MM.1S (cell line): ENCODE measurements at places on chromosomes 13 and 19.

DNA sequence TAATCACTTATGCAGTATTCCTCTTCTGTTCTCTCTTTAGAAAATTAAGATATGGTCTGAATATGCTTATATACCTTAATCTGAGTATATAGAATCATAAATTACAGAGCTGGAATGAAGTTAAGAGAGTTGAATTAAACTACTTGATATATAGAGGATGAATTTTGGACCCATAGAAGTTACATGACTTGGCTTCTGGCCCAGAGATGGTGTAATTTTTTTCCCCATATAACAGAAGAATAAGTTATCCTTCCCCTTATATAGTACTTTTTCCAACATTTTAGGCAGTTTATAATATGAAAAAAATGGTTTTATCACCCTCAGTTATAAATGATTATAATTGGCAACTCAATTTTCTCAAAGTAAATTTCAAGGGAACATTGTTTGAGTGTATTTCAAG, 616.3 kb downstream of the TBC1D4 start:
- no peak for DNase-seq

GRCh38 chr19:41910240-41910991, 17.8 kb downstream of the ERFL start:
- no peak for DNase-seq

DNA sequence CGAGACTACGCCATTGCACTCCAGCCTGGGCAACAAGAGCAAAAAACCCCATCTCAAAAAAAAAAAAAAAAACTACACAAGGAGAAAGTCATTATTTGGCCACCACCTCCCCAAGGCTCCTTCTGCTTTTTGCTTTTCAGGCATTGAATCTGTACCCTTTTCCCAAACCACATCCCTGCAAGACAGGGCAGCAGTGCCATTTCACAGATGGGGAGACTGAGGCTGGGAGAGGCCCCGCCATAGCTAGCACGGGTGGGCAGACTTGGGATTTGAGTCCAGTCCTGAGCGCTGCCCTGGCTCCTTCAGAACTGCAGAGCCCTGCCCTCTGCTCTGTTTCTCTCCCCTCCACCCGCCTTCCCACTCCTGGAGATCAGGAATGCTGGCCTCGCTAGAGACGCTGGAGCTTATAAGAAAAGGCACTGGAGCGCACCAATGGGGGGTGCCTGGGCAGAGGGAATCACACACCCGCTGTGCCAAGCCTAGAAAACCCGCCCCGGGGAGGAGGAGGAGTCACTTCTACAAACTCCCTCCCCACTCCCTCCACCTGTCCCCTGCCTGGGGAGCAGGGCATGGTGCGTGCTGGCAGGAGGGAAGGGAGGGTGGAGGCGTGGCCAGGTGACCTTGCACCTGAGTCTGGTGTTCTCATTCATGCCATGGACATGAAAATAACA, 17.6 kb downstream of the TJP3 start:
- DNase-seq: peak; percentile 70

GRCh38 chr19:5355693-5356092, 15.1 kb upstream of the PTPRS start:
- DNase-seq: no peak

GRCh38 chr13:44413095-44413494, 39.5 kb downstream of the SERP2 start:
- DNase-seq: no peak

- DNase-seq: no peak
Observed at GRCh38 chr13:51761643-51762350, 42.2 kb downstream of the DHRS12 start.

DNA sequence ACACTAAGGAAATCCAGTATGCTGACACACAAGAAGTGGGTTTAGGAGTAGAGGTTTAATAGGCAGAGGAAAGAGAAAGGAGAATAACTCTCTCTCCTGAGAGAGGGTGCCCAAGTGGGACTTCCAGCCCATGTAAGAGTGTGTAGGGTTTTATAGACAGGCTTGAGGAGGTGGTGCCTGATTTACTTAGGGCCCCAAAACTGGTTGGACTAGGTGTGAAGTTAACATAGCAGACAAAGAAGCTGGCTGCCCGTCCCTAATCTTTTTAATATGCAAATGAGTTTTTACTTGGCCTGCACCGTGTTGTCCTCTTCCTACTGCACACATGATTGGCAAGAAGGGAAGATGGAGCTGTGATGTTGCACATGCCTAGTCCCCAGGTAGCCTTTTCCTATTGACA, 752.5 kb upstream of the SLITRK5 start:
- DNase-seq: no peak

DNA sequence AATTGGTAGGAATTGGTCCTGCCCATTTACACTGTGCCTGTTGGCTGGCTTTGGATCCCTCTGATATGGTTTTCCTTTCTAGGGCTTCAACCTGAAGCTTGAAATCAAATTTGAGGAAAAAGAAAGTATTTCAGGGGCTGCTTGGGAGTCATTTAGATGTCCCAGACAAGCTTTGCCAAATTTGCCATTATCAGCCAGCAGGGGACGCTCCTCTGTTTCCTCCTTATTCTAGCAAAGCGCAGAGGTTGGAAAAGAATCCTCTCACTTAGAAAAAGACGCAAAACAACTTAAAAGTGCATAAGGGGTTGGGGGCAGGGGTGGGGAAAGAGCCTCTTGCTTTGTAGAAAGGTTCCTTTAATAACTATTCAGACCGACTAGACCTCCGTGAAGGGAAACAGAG, 1211.1 kb upstream of the PCDH20 start:
- no peak for DNase-seq

GRCh38 chr13:73608157-73608516, 526.1 kb downstream of the KLF12 start:
- DNase-seq: no peak

DNA sequence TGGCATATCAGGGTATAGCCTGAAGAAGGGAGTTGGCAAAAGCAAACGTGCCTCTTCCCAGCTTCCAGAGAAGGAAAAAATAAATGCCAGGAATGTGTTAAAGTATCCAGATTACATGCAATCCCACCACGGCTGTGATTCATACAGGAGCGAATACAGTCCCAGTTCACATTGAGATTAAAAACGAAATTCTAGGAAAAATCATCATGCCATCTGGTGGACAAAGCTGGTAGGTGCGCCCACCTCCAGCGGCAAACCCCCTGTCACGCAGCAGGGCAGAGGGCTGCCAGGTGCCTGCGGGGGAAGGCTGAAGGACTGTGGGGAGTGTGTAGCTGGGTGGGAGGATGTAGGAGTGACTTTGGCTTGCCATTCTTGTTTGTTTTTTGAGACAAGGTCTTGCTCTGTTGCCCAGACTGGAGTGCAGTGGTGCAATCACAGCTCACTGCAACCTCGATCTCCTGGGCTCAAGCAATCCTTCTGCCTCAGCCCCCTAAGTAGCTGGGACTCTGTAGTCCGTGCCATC, 6.4 kb upstream of the DMWD start:
- DNase-seq: peak; percentile 44
